Ureter (tissue), 1 donor: ENCODE measurements at places on chromosomes 1 and 21.

GRCh38 chr1:2439369-2439768 lies 27.0 kb upstream of the PEX10 start:
- no peak for DNase-seq

- no peak for DNase-seq
Observed at GRCh38 chr1:4561205-4561604, 93.2 kb upstream of the AJAP1 start.

- no peak for DNase-seq
Observed at GRCh38 chr1:96361271-96361856, 360.2 kb upstream of the PTBP2 start.

- peak; percentile 25 for DNase-seq
Observed at GRCh38 chr1:53409695-53410094, 49.5 kb upstream of the DMRTB1 start.

DNA sequence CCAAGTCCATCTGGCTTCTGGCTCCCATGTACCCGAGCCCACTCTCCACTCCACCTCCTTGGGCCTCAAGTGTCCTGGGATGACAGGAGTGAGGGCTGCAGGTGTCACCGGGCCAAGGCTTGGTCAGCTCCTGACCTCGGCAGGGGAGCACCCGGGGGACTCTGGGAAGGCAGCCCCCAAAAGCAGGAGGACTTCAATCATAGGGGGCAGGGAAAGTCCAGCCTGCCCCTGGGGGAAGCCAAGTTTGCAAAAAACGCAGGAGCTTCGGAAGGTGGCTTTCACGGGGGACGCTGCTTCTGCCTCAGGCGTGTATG lies 56.8 kb downstream of the KCNAB2 start:
- DNase-seq: no peak

DNA sequence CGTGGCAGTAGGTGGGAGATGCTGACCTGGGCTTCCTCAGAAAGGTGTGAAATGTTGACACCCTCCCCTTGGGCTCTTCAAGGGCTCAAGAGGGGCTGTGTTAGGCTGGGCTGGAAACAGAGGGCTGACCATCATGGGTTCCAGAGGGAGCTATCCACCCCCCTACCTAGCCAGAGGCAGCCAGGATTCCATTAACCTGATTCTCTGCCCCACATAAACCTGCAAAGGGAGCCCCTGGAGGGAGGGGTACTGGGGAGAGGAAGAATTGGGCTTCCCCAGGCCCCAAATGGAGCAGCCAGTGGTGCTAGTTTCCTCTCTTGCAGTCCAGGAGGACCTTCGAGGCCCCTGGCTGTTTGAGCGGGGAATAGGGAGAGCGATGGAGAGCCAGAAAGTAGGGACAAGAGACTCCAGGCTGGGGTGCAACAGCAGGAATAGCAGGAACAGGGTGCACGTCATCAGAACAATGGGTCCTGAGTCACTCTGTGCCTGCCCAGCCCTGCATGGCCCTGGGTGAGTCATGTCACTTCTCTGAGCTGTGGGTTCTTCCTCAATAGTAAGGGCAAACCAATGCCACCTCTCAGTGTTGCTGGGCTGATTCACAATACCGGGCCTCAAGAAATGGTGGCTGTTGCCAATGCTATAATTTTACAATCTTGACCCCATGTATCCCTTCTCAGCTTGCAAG lies 121.2 kb downstream of the EPHB2 start:
- peak; percentile 77 for DNase-seq

DNA sequence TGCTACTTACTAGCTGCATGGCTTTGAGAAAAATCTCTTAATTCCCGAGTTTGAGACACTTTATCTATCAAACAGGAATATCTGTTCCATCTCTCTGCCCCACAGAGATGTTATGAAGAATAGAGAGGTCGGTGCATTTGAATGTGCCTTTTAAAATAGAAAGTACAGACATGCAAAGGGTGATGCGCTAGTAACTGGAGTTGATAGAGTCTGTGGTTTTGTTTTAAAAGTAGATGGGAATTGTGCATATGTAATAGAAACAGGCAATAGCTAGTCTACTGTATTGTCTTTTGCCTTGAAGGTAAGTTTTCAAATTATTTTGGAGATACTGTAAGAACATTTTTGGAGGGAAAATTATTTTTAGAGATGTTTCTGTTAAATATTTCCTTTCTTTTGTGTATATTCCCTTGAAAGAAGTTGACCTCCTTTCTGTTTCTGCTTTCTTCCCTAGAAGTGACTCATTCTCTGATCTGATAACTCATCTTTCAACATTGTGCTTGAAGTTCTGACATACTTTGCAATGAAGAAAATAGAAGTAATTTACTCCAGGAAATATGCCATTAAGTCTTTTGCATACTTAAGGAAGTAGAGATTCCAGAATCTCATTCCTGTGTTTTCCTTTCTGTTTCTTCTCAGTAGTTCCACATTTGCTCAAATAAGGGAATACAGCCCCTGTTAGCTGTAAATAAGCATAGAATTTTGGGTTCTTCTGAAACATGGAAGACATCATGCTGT lies 151.6 kb downstream of the SDCCAG8 start:
- DNase-seq: no peak

GRCh38 chr1:3651026-3651929 lies 1.0 kb upstream of the TP73 start:
- no peak for DNase-seq

- DNase-seq: peak; percentile 95
Observed at GRCh38 chr1:36150296-36151133, 1.2 kb upstream of the TRAPPC3 start.
